Fibroblast of villous mesenchyme (primary cell): ENCODE measurements at places on chromosomes 12 and 14. TPM values are rescaled to one million over a fixed set of nuclear protein-coding genes. Genes with fewer than 3 reads are reported as not detected.

Gene FGD6
- 11.9 and 18.1 TPM in 2 replicates for total RNA-seq

Gene HPD
- total RNA-seq: not detected in 2 replicates

Gene ISCU
- total RNA-seq: 105 TPM in 2 replicates

Gene TCL1B
- total RNA-seq: not detected in 2 replicates

Gene KIF26A
- total RNA-seq: under 0.01 TPM in 2 replicates

Gene DTX3
- 19.0 and 22.9 TPM in 2 replicates for total RNA-seq

Gene SDS
- total RNA-seq: not detected in 2 replicates

DNA sequence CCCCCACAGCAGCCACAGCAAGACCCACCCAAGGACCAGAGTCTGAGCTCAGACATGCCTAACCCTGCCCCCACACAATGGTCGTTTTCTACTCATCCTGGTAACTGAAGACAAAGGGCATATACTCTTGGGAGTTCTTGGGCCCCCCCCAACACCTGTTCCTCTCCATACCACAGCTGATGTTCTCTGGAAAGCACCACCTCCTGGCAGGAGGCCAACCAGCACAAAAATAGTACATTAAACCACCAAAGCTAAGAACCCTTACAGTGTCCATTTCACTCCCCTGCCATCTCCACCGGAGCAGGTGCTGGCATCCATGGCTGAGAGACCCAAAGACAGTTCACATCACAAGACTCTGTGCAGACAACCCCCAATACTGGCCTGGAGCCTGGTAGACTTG lies 80.6 kb upstream of the DAAM1 start:
- DNase-seq: no peak
